ENCODE measurements at places on chromosomes 2 and 18.
A peak's percentile ranks its signal among the peaks of the same experiment; 100 is the strongest.

- no peak for DNase-seq
Observed at GRCh38 chr2:32712870-32713269, 85.0 kb downstream of the TTC27 start.

- DNase-seq: no peak
Observed at GRCh38 chr2:68857202-68857845, 13.9 kb downstream of the BMP10 start.

GRCh38 chr2:67872481-67872880 lies 190.3 kb downstream of the C1D start:
- DNase-seq: no peak

GRCh38 chr2:201231781-201232466 lies 28.4 kb upstream of the CASP8 start:
- DNase-seq: peak; percentile 77

- no peak for DNase-seq
Observed at GRCh38 chr18:57957210-57957609, 86.8 kb upstream of the NEDD4L start.

GRCh38 chr18:59311631-59312030 lies 6.8 kb downstream of the CPLX4 start:
- no peak for DNase-seq

- DNase-seq: no peak
Observed at GRCh38 chr2:235149240-235149659, 197.4 kb downstream of the SH3BP4 start.

- DNase-seq: no peak
Observed at GRCh38 chr2:63600881-63601460, 12.2 kb downstream of the MDH1 start.

DNA sequence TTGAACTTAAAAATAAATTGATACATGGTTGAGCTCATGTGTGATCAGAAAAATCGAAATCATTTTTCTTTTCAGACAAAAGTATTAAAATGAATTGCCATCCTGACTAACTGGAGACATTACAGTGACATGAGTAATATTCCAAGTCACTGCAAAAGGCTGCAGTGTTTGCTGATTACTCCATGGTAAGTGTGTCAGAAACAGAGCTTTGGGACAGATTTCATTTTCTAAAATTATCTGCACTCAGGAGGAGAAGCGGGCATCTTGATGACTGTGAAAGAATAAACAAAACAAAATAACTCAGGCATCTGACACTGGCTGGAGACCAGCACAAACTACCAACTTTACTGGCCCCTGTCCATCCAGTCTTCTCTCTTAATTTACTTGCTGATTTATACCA lies 312.3 kb upstream of the PIK3C3 start:
- DNase-seq: no peak

DNA sequence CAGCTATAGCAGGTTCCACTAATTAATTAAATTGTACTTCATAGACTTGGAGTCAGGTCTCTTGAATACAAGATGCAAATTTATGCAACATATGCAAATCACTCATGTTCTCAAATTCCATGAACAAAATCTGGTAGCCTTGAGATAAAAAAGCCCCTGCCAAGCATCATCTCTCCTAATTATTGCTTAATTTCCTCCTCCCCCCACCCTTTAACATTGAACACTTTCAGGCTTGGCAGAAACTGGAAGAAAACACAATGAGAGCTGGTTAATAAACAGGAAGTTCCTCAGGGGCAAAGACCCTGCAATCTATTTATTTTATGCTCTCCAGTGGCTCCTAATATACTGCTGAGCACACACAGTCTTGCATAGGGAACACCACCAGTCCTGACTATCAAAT lies 35.6 kb upstream of the ACVR1 start:
- DNase-seq: no peak
